Stimulated activated CD4-positive, alpha-beta T cell treated with anti-CD3 and anti-CD28 coated beads, TNF-alpha, amount 100 ng/mL, for 1 hour (primary cell): ENCODE measurements at places on chromosomes 2 and 18.

- no peak for DNase-seq
These were observed 47.4 kb downstream of the TSPYL6 start for GRCh38 chr2:54208364-54209240.

- no peak for DNase-seq
These were observed 182.7 kb downstream of the LRATD1 start for GRCh38 chr2:14815201-14815600.

- DNase-seq = no peak
These were observed 362.4 kb upstream of the MEX3C start for GRCh38 chr18:51559902-51560287.

DNA sequence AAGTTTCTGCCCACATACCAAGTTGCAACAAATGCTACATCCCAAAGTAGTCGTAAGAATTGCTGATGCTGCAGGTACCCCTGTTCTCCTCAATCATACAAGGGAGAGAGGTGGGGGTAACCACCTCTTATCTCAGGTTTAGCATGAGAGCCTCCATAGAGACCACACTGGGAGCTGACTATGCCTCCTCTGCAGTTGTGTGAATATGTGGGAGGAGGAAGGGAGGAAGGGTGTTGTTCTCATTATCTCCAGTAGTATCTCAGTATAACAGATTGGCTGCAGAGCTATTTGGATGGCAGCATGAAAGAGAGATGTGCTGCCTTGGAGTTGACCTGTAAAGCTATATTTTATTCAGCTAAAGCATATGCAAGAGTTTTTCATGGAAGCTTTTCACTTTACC is 690.7 kb downstream of the KCNJ3 start:
- DNase-seq = no peak

GRCh38 chr18:37476611-37477295 is 88.8 kb downstream of the CELF4 start:
- DNase-seq = no peak

GRCh38 chr18:46253498-46253897 is 149.3 kb downstream of the HAUS1 start:
- no peak for DNase-seq

DNA sequence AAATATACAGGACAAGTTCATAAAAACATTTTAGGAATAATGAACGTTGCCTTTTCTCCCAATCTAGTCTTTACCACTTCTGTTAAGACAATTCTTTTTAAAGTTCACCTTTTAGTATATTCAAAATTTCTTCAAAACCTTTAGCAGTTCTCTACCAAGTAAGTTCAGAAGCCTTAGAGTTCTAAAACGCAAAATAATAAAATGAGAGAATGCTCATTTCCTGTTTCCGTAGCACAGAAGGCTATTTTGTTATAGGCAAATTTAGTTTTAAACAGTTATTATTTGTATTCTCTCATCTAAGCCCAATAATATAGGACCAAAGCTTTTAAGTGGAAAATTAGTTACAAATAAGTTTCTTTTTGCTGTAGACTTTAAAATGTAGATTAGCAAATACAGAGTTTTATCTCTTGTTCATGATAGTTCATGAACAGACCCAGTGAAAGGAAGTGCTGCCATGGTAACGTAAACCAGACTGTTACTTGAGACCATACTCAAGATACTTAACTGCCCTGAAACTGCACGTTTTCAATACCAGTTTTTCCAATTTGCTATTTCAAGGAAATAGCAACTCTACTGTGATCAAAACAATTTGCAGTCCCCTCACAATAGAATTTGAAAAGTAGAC is 173.1 kb upstream of the STON1 start:
- no peak for DNase-seq

- DNase-seq = no peak
These were observed 8.1 kb upstream of the WIPF1 start for GRCh38 chr2:174605687-174606086.

GRCh38 chr2:237739101-237739500 is 59.5 kb upstream of the RBM44 start:
- no peak for DNase-seq

DNA sequence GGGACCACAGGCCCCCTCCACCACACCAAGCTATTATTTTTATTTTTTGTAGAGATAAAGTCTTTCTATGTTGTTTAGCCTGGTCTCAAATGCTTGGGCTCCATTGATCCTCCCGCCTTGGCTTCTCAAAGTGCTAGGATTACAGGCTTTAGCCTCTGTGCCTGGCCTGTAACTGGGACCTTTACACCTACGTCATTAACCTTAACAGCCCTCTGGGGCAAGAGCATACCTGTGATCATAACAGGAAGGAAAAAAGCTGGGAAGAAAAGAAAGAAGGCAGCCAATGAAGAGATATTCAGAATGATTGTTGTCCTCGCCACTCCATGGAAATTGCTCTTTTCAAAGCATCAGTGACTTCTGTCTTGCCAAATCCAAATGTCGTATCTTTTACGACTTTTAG is 338.2 kb downstream of the LRRTM1 start:
- DNase-seq = no peak

GRCh38 chr18:59898609-59899297 is 1.0 kb upstream of the PMAIP1 start:
- no peak for DNase-seq

GRCh38 chr2:145080426-145080825 is 560.5 kb upstream of the ZEB2 start:
- no peak for DNase-seq

DNA sequence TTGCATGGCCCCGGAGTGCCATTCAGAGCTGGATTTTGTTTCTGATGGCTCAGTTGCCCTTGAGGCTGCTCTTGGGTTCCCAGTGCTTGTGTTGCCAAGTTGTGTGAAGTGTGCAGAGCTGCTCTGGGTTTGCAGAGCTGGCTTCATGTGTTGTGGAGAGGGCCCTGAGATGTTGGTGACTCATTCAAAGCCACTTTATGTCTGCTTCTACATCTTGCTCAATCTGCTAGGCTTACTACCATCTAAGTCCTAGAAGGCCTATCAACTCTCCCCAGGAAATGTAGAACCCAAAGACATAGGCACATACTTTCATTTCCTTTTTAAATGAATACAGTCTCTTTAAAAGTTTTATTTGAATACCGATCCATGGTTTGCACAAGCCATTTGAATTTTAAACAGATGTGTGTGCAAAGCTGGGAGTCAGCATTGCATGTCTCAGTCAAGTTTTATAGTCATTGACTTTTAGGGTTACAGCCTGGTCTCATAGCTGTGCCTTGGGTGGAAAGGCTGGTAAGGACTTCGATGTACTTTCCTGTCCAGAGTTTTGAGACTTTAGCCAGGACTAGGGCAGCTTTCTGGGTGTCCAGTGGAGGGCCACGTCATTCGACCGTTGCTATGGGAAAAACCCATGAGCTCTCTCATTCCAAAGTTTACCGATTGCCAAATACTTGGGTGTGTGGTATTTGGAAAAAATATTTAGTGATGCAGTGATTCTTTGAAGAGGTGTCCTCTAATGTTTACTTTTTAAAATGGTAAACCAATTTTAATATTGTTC is 105.0 kb downstream of the LTBP1 start:
- DNase-seq = no peak

DNA sequence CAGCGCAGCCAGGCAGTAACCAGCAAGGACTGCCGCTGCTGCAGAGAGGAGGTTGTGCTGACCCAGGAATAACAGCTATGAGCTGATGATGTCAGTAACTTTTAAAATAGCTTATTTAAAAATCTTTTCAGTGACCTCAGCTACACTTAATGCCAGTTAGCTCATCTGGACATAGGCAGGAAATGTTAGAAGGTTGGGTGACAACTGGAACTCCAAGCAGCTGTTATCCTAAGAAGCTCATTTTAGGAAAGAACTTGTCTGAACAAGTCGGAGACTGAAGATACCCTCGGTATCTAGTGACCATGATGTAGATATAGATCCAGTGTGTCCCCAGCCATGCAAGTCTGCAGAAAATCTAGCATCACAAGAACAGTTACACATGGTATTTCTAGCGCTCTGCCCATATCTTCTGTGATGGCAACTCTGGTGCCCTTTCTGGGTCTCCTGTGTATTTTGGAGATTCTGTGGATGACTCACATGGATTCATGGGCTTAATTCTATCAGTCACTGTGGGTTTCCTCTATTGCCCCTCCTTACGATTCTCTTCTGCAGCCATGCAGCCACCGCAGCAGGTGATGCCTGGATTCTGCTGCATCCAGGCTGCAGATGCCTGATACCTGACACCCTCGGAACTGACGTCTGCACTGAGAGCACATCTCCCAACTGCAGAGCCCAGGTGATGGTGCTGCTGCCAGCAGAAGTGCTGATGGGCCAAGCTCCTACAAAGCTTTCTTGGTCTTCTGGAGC is 19.8 kb upstream of the PLEK start:
- no peak for DNase-seq

DNA sequence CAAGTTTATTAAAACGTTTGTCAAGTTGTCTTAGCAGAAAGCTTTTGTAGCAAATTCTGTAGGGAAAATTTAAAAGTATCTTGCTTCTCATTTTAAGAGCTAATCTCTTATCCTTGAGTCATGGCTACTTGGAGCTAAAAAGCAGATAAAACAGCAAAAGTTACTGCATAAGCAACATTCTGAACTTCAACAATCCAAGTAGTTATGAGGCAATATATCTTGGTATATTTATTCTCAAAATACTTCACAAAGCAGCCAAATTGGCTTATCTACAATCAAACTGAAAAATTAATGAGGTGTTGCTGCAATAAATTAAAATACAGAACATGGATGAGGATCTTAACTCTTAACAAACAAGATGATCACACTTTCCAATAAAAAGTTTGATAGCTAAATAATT is 306.5 kb downstream of the PIEZO2 start:
- DNase-seq = no peak

DNA sequence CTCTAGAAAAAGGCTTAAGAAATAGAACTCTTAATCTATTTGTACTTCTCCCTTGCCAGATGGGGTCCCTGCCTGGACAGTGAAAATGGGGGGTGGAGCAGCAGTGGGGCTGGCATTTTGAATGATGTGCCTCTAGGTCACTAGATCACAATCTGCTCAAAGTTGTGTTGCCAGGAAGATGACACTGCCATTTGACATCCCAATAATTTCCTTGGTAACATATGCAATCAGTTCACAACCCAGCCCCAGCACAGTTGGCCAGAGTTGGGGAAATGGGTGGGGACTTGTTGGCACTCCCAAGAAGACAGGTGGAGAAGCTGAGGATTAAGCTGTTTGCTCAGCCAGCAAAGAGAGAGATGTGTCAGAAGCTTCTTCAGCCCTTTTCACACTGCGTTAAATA is 558.3 kb upstream of the KLHL29 start:
- DNase-seq = no peak

DNA sequence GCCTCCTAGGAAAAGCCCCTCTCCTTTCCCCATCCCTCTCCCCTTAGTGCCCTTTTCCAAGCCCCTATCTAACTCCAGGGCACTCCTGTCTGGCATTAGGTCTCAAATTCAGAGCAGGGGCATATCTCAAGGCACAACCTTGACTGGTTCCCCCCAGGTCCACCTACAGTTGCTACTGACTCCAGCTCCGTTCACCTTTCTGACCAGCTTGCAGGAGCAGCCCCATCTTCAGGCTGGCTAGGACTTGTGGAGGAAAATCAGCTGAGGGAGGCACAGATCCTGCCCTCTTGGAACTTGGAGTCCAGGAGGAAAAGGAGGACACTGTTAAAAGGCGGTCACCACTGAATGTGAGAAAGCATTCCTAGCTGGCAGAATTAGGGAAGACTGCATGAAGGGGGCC is 152.4 kb downstream of the ZFP36L2 start:
- DNase-seq = no peak

DNA sequence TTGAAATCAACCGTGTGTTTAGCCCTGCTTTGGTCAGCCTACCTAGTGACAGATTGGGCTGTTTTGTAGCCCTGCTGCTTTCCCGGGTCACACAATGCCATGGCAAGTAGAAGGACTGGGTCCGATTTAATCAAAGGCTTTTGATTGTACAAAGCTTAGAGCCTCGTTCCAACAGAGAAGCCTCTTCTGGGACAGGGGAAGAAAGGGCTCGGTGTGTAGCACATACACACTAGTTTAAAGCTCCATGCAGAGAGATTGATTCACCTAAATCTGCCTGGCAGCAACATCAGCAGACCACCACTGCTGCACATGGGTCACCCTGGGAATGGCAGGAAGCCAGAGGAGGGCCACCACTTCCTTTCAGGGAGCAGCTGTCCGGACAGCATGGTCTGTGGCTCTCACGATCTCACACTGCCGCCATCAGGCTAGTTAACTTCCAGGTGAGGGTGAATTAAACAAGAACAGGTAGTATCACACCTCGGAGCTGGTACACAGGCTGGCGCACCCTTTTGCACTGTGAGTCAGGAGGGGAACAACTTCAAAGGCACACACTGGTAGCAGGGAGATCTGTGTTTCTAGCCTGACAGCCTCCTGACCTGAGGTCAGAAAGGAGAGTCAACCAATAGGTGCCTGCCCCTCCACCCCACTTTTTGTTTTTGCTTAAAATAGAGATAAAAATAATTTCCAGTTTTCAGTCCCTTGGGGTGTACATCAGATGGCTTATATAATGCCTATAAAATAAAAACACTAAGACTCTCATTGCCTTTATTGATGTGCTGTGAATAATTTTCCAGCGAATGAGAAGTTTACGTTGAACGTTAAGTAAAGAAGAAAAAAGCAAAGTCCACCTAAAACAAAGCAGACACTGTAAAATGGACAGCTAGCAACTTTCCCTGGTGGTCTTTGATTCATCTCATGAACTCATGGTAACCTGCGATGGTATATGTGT is 108.5 kb downstream of the CDCA7 start:
- no peak for DNase-seq

DNA sequence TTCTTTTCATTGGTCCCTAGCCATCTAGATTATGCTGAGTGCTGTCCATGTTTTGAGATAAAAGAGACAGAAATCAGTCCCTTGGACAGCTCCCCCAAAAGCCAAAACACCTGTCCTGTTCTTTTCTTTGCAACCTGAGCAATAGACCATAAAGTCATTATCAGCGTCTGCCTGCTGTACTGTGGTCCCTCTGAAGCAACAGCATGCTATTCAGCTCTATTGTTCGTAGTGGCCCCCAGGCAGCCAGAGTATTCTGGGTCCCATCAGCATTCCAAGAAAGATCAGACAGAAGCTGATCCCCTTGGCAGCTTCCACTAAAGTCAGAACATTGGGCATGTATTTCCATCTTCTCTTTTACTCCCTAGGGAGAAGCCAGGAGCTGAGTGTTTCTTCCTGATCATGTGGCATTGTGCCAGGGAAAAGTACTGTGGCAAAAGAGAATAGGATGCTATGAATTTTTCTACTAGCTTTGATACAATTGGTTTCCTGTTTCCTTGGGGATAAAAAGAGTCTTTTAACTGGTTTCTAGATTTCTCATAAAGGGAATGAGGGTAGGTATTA is 33.6 kb upstream of the ZSWIM2 start:
- no peak for DNase-seq

DNA sequence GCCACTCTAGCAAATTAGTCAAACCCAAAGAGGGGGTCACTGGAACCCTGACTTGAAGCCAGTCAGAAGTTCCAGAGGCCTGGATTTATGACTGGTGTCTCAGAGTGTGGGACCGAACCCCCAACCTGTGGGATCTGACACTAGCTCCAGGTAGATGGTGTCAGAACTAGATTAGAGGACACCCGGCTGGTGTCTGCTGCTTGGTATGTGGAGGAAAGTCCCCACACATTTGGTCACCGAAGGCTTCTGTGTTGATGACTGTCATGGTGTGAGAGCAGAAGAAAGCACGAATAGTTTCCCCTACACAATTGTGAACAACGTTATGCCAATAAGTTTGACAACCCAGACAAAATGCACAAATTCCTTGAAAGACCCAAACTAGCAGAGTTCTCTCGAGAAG is 48.1 kb downstream of the B3GNT2 start:
- DNase-seq = no peak
